ENCODE measurements at places on chromosomes 4 and X. TPM values are rescaled to one million over a fixed set of nuclear protein-coding genes. Genes with fewer than 3 reads are reported as not detected.

The USP51 gene
- total RNA-seq, result 3.7 TPM

The DUSP21 gene
- not detected for total RNA-seq

The HMX1 gene
- not detected for total RNA-seq

The DKK2 gene
- 15.1 TPM for total RNA-seq

The BGN gene
- 205 TPM for total RNA-seq

The OSTC gene
- total RNA-seq, result 72.8 TPM

The DIPK2B gene
- total RNA-seq, result 27.7 TPM

DNA sequence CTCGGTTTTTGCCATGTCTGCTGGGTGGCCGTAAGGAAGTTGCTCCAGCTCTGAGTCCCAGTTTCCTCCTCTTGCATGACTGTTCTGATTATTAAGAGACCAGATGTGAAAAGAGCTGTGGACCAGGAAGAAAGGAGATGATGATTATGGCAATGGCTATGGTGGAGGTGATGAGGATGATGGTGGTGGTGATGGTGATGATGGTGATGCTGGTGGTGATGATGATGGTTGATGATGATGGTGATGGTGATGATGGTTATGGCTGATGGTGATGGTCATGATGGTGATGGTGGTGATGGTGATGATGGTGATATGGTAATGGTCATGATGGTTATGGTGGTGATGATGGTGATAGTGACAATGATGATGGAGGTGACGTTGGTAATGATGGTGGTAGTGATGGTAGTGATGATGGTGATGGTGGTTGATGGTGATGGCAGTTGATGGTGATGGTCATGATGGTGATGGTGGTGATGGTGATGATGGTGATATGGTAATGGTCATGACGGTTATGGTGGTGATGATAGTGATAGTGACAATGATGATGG, 107.8 kb upstream of the NKX1-1 start:
- H3K4me1 ChIP-seq, result no peaks in the 10 kb centered on the region
- no peak overlapping the region for H3K4me3 ChIP-seq
- H3K36me3 ChIP-seq, result no peaks in the 10 kb centered on the region
- no peak overlapping the region for H3K27ac ChIP-seq
- H3K27me3 ChIP-seq, result peaks cover 50% of the 10 kb centered on the region

DNA sequence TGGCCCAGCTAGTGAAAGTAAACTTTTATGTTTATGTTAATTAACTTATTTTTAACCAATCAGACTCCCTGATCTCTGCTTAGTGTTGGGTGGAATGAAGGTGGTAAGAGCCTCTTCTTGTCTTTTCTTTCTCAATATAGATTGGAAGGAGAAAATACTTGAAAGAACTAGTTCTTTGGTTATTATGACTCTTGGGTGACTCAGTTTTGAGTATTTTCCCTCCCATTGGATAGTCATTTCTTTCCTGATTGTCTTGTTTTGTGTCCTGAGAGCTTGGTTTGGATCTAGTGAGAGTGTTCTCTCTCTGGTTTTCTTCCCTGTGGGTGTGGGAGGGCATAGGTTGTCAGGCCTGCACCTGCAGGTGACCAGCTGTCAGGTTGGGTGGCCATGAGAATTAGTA, 172.0 kb upstream of the GLRA2 start:
- no peaks in the 10 kb centered on the region for H3K27me3 ChIP-seq
- H3K27ac ChIP-seq, result no peak overlapping the region
- DNase-seq, result no peak
- no peak overlapping the region for H3K4me3 ChIP-seq

DNA sequence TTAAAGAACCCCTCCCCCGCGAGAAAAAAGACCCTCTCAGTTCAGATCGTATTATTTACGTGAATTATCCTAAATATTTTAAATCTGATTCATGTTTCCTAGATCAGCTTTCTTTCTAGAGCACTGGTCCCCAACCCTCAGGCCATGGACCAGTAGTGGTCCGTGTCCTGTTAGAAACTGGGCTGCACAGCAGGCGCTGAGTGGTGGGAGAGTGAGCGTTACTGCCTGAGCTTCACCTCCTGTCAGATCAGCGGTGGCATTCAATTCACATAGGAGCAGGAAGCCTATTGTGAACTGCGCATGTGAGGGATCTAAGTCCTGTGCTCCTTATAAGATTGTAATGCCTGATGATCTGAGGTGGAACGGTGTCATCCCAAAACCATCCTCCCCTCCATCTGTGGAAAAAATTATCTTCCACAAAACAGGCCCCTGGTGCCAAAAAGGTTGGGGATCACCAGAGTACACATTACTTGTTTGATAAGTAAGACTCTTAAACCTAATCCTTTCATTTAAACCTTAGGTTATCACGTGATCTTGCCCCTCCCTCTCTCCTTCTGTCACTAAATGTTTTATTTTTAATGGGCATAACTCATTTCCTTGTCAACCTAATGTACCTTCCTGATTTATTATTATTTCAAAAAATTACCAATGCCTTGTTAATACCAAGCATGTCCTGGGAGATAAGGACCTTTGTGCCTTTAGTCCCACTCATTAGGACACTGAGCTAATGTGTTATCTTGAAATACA, 442.9 kb downstream of the TLL1 start:
- H3K4me1 ChIP-seq, result no peaks in the 10 kb centered on the region
- no peak overlapping the region for H3K4me3 ChIP-seq
- DNase-seq, result no peak
- H3K36me3 ChIP-seq, result no peaks in the 10 kb centered on the region
- H3K27me3 ChIP-seq, result no peaks in the 10 kb centered on the region
- H3K27ac ChIP-seq, result no peak overlapping the region

GRCh38 chr4:150354214-150354796, 227.6 kb upstream of the MAB21L2 start:
- no peak overlapping the region for H3K27ac ChIP-seq
- no peak overlapping the region for H3K4me3 ChIP-seq
- DNase-seq, result no peak
- no peaks in the 10 kb centered on the region for H3K27me3 ChIP-seq
- no peaks in the 10 kb centered on the region for H3K36me3 ChIP-seq

DNA sequence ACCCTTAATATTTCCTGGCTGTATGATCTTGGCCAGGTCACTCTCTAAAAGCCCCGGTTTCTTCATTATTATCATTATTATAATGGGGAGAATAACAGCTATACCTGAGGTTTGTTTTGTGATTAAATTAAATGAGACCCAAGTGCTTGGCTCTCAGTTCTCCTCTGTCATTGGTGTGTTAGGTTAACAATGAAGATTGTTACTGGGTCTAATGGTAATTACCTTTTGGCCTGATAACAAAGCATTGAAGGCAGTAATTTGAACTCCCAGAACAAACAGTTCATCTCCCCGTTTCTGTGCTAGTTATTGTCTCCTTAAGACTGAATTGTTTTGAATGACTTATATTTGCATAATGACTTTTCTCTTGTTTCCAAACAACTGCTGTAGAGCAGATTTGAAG, 6.8 kb upstream of the ANAPC4 start:
- H3K4me3 ChIP-seq, result no peak overlapping the region
- H3K27me3 ChIP-seq, result no peaks in the 10 kb centered on the region
- H3K4me1 ChIP-seq, result no peaks in the 10 kb centered on the region

GRCh38 chrX:54721424-54721823, 76.6 kb downstream of the ITIH6 start:
- no peak overlapping the region for H3K27ac ChIP-seq
- no peak for DNase-seq
- H3K27me3 ChIP-seq, result no peaks in the 10 kb centered on the region
- H3K4me3 ChIP-seq, result no peak overlapping the region
- no peaks in the 10 kb centered on the region for H3K36me3 ChIP-seq
- no peaks in the 10 kb centered on the region for H3K4me1 ChIP-seq

DNA sequence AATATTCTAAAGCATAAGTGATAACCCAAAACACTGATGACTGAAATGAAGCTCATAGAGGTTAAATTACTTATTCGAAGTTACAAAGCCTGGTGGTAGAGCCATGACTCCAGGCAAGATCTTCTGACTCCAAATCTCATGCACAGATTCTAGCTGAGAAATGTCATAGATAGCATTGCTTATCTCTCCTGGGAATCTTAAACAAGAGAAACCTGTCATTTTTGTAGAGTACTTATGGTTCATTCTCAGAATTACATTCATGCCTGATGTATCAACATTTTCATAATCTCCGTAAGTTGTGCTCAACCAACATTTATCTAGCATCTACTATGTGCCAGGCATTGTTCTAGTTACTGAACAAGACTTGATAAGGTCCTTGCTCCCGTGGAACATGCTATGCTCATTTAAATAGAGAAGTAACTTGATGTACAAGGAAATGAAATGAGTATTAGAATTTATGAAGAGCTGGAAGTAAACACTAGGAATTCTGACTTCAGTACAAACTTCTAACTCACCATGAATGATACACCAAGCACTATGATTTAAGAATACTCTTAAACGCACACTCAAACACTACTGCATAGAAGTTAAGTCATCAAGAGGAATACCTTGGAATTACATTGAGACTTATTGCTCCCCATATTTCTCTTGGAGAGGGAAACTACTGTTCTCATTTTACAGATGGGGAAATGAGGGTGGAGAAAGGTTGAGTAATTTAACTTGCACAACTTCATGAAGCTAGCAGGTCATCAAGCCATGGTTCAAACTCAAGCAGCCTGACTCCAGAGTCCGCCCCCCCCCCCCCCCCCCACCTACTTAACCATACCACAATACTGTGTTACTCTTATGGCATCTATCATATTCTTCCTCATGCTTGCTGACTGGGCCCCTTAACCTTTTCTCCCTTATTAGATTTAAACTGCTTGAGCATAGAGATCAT, 45.4 kb downstream of the MBNL3 start:
- no peaks in the 10 kb centered on the region for H3K36me3 ChIP-seq
- no peak overlapping the region for H3K4me3 ChIP-seq
- no peak for DNase-seq
- no peaks in the 10 kb centered on the region for H3K4me1 ChIP-seq

- no peak overlapping the region for H3K4me3 ChIP-seq
- no peak for DNase-seq
- no peaks in the 10 kb centered on the region for H3K36me3 ChIP-seq
- no peak overlapping the region for H3K27ac ChIP-seq
- H3K27me3 ChIP-seq, result no peaks in the 10 kb centered on the region
- H3K4me1 ChIP-seq, result no peaks in the 10 kb centered on the region
These were observed 182.8 kb upstream of the MAP3K15 start for GRCh38 chrX:19698122-19698521.

DNA sequence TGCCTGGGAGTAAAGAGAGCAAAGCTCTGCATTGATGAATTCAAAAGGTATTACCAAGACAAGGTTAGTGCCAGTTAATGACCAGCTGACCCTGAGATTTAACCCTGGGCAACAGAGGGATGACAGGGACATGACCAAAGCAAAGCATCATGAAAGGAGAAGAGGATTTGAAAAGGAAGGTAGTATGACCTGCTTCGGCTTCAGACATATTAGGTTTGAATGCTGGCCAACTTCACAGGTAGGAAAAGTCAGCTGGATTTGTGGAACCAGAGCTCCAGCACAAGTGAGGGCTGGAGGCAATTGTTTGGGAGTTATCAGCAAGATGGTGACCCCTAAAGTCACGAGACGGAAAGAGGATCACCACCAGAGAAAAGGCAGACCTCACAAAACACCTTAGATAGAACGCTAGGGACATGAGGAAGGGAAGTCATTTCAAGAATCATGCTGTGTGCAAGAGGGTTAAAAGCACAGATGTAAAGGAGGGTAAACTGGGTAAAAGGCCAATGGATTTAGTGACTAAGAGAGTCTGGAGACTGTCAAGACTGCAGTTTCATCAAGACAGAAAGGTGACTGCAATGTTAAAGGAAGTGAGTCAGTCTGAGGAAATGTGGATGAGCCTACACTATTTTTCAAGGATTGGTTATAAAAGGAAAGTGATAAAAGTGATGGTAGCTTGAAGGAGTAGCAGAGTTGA, 45.6 kb downstream of the SH3RF1 start:
- H3K27ac ChIP-seq, result no peak overlapping the region
- H3K4me1 ChIP-seq, result peaks cover 13% of the 10 kb centered on the region
- no peaks in the 10 kb centered on the region for H3K36me3 ChIP-seq
- H3K27me3 ChIP-seq, result no peaks in the 10 kb centered on the region

DNA sequence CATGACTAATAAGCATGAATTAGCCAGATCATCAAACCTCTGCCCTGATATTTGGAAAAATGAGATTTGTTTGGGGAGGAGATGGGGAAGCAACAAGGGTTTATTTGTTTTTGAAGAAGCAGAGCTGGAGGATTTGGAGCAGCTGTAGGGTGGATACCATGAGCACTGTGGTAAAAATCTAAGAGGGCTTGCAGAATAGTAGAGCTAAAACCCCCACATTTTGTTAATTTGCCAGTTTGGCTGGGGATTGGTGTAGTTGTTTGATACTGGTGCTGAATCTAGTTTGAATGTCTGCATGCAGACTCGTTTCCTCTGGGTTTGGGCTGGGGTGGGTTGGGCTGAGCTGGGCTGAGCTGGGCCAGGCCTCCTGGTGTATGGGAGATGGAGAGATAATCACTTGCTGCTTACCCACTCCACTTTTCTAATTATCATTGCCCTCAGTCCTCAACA, 43.7 kb downstream of the SMAD1 start:
- H3K27ac ChIP-seq, result no peak overlapping the region
- no peaks in the 10 kb centered on the region for H3K36me3 ChIP-seq
- H3K27me3 ChIP-seq, result no peaks in the 10 kb centered on the region
- no peaks in the 10 kb centered on the region for H3K4me1 ChIP-seq
- no peak for DNase-seq
- no peak overlapping the region for H3K4me3 ChIP-seq

- H3K27me3 ChIP-seq, result no peaks in the 10 kb centered on the region
- H3K27ac ChIP-seq, result no peak overlapping the region
- no peaks in the 10 kb centered on the region for H3K36me3 ChIP-seq
- no peak overlapping the region for H3K4me3 ChIP-seq
- no peaks in the 10 kb centered on the region for H3K4me1 ChIP-seq
These were observed 28.3 kb downstream of the AGTR2 start for GRCh38 chrX:116198810-116199209.

- no peak overlapping the region for H3K4me3 ChIP-seq
- H3K4me1 ChIP-seq, result peaks cover 8% of the 10 kb centered on the region
- DNase-seq, result no peak
- H3K27me3 ChIP-seq, result no peaks in the 10 kb centered on the region
- no peaks in the 10 kb centered on the region for H3K36me3 ChIP-seq
These were observed 240.6 kb downstream of the CBR4 start for GRCh38 chr4:168769416-168769815.

GRCh38 chr4:153148791-153149190, 55.5 kb upstream of the TRIM2 start:
- peaks cover 19% of the 10 kb centered on the region for H3K4me1 ChIP-seq
- no peak overlapping the region for H3K27ac ChIP-seq
- DNase-seq, result no peak
- no peaks in the 10 kb centered on the region for H3K27me3 ChIP-seq
- no peaks in the 10 kb centered on the region for H3K36me3 ChIP-seq

GRCh38 chr4:47073647-47074046, 42.3 kb downstream of the GABRB1 start:
- no peaks in the 10 kb centered on the region for H3K36me3 ChIP-seq
- H3K27me3 ChIP-seq, result no peaks in the 10 kb centered on the region
- H3K4me1 ChIP-seq, result no peaks in the 10 kb centered on the region
- no peak overlapping the region for H3K4me3 ChIP-seq

- H3K4me3 ChIP-seq, result no peak overlapping the region
- H3K4me1 ChIP-seq, result no peaks in the 10 kb centered on the region
- no peaks in the 10 kb centered on the region for H3K36me3 ChIP-seq
- no peak overlapping the region for H3K27ac ChIP-seq
- no peak for DNase-seq
These were observed 95.9 kb upstream of the STX18 start for GRCh38 chr4:4637710-4638109.

Measured in upper lobe of right lung (tissue), 1 donor.